ENCODE measurements at places on chromosomes 4 and X. TPM values are rescaled to one million over a fixed set of nuclear protein-coding genes. Genes with fewer than 3 reads are reported as not detected.

DNA sequence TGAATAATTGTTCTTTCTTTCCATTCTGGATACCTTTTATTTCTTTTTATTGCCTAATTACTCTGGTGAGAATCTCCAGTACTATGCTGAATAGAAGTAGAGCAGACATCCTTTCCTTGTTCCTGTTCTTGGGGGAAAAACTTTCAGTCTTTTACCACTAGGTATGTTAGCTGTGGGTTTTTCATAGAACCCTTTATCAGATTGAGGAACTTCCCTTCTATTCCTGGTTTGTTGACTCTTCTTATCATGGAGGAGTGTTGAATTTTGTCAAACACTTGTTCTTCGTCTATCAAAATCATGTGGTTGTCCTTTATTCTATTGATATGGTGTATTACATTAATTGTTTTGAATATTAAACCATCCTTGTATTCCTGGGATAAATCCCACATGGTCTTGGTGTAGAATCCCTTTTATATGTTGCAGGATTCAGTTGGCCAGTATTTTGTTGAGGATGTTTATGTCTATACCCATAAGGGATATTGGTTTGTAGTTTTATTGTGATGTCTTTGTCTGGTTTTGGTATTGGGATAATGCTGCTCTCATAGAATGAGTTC is 23.6 kb downstream of the SH3BP2 start:
- peaks cover 6% of the 10 kb centered on the region for H3K4me1 ChIP-seq
- H3K36me3 ChIP-seq, result peaks cover 18% of the 10 kb centered on the region
- H3K27me3 ChIP-seq, result no peaks in the 10 kb centered on the region
- H3K4me3 ChIP-seq, result no peak overlapping the region
- H3K27ac ChIP-seq, result no peak overlapping the region

GRCh38 chr4:111807576-111807975 is 337.7 kb upstream of the FAM241A start:
- DNase-seq, result peak; percentile 40
- H3K4me1 ChIP-seq, result peaks cover 6% of the 10 kb centered on the region
- no peak overlapping the region for H3K27ac ChIP-seq

GAGE12J gene
- not detected for total RNA-seq

DNA sequence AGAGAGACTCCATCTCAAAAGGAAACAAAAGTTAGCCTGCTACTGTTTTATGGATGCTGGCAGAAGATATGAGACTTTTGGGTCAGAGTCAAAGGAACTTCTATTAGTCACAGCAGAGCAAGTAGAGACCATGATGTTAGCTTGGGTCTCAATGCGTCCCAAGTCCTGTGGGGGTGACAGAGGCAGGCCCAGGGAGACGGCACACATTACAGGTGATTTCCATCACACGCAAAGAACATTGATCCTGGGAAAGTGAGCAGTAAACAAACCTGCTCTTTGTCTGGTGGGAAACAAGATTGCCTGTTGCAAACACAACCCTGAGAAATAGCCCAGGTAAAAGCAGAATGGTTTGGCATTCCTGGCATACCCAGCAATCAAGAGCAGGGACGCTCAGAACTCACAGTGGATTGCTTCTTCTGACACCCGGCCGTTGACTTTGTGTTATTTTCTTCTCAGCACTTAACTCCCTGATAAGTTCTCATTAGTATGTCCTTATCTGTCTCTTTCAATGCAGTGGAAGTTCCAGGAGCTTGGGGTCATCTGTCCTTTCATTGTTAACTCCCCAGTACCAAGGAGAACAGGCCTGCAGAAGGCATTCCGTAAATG is 51.2 kb upstream of the LGI2 start:
- H3K27ac ChIP-seq, result no peak overlapping the region
- no peaks in the 10 kb centered on the region for H3K4me1 ChIP-seq
- no peaks in the 10 kb centered on the region for H3K36me3 ChIP-seq

P2RY4 gene
- 0.22 TPM for total RNA-seq

DNA sequence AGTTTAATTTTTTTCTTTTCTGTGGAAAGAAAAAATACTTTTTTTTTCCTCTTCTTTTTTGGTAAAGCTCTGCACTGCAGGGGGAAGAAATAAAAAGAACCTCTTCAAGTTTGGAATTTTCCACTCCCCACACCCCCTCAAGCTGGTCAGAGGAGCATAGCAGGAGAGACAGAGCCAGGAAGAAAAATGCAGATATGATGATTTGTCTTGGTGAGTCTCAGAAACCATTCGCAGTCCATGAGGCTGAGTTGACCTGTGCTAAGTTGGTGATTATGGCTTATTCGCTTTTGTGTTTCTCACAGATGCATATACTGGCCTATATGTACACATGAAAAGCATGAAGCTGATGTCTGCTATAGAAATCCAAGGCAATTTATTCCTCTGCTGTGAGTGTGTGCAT is 205.9 kb downstream of the LDB2 start:
- H3K36me3 ChIP-seq, result no peaks in the 10 kb centered on the region
- no peak overlapping the region for H3K27ac ChIP-seq

POLN gene
- 1.4 TPM for total RNA-seq

- H3K4me1 ChIP-seq, result no peaks in the 10 kb centered on the region
- no peak overlapping the region for H3K27ac ChIP-seq
- H3K4me3 ChIP-seq, result no peak overlapping the region
- no peaks in the 10 kb centered on the region for H3K27me3 ChIP-seq
Measured at GRCh38 chr4:23034731-23035130, 342.0 kb downstream of the GBA3 start.
